ENCODE measurements at places on chromosomes 12 and 14. TPM values are rescaled to one million over a fixed set of nuclear protein-coding genes. Genes with fewer than 3 reads are reported as not detected.

The NRXN3 gene
- 2.3 TPM for polyA plus RNA-seq

The LRRC43 gene
- 1.1 TPM for polyA plus RNA-seq

The GNPTAB gene
- polyA plus RNA-seq = 13.6 TPM

The TMEM179 gene
- 3.0 TPM for polyA plus RNA-seq

The NELL2 gene
- 50.8 TPM for polyA plus RNA-seq

The CPM gene
- polyA plus RNA-seq = 0.45 TPM

The DBX2 gene
- 0.01 TPM for polyA plus RNA-seq

The KRT3 gene
- not detected for polyA plus RNA-seq

The NR1H4 gene
- polyA plus RNA-seq = 139 TPM

The TMEM52B gene
- 0.10 TPM for polyA plus RNA-seq

The FANCM gene
- 2.4 TPM for polyA plus RNA-seq

The ADGRD1 gene
- 9.3 TPM for polyA plus RNA-seq

The OXA1L gene
- 115 TPM for polyA plus RNA-seq

The DHRS2 gene
- polyA plus RNA-seq = 1.1 TPM

The RFX4 gene
- polyA plus RNA-seq = not detected

The EDDM3A gene
- polyA plus RNA-seq = not detected

- peak; percentile 71 for DNase-seq
Measured at GRCh38 chr14:58637391-58638230, at the start of gene DACT1. Gene DACT1 (plus strand): TSS chr14:58637962. CDS start chr14:58638203, 241 bp downstream.

GRCh38 chr14:78188882-78189281 is 18.7 kb downstream of the NRXN3 start:
- DNase-seq = no peak

DNA sequence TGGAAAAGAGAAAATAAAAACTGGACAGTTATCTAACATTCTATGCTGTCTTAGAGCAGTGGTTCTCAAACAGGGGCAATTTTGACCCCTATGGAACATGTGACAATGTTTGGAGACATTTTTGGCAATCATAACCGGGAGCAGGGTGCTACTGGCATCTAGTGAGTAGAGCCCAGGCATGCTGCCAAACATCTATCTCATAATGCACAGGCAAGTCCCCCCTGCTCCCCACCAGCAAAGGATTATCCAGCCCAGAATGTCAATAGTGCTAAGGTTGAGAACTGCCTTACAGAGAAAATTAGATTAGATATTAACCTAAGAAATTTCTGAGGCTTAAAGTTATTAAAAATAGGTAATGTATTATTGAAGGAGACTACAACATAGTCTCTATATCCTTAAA is 22.9 kb upstream of the CATSPERB start:
- peak; percentile 61 for DNase-seq

- DNase-seq = no peak
Measured at GRCh38 chr12:113019025-113019424, 37.5 kb upstream of the DTX1 start.

DNA sequence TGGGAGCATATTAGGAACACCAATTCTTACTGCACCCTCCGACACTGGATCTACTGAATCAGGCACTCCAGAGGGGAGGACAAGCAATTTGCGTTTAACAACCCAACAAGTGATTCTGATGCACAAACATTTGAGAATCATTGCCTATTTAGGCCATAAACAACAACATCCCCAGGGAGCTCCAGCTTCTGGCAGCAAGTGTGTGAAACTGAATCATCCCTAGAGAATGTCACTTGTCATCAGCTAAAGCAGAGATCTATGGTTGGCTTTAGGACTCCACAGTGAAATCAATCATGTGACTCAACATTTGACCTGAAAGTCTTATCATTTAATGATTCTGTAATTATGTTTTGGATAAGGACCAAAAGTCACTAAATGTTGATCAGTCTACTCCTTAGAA is 505.0 kb upstream of the FLRT2 start:
- no peak for DNase-seq

DNA sequence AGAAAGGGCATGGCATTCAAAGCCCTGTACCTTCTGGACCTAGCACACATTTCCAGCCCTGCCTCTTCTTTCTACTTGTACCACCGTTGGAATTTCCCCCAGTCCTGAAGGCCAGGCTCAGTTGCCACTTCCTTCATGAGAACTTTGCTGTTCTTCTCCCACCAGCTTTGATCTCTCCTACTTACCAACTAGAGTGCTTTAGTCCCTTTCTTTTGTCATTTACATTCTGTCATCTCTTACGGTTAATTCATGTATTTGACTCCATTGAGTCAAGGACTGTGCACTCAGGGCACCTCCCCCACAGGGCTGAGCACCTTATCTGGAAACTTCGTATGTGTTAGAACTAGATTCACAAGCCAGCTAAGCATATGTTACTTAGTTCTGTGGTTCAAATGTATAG is 26.3 kb downstream of the BICDL1 start:
- DNase-seq = no peak

- DNase-seq = no peak
Measured at GRCh38 chr14:32472512-32473463, 143.7 kb downstream of the AKAP6 start.

GRCh38 chr14:99410019-99410418 is 70.6 kb downstream of the SETD3 start:
- DNase-seq = no peak

- peak; percentile 17 for DNase-seq
Measured at GRCh38 chr12:13573698-13574321, 377.3 kb downstream of the EMP1 start.

GRCh38 chr12:118404876-118405521 is 28.6 kb downstream of the SUDS3 start:
- peak; percentile 69 for DNase-seq

GRCh38 chr12:124633365-124634362 is 66.3 kb upstream of the NCOR2 start:
- no peak for DNase-seq

- DNase-seq = peak; percentile 75
Measured at GRCh38 chr12:6198051-6198450, 2.1 kb upstream of the CD9 start.

GRCh38 chr12:116714175-116714574 is 23.7 kb downstream of the SPRING1 start:
- no peak for DNase-seq

- DNase-seq = no peak
Measured at GRCh38 chr14:30808576-30808975, 65.8 kb upstream of the COCH start.

GRCh38 chr12:29970501-29970900 is 186.8 kb upstream of the TMTC1 start:
- DNase-seq = no peak

GRCh38 chr14:33068626-33069025 is 129.9 kb downstream of the NPAS3 start:
- no peak for DNase-seq

GRCh38 chr12:29883941-29884554 is 100.3 kb upstream of the TMTC1 start:
- DNase-seq = no peak

DNA sequence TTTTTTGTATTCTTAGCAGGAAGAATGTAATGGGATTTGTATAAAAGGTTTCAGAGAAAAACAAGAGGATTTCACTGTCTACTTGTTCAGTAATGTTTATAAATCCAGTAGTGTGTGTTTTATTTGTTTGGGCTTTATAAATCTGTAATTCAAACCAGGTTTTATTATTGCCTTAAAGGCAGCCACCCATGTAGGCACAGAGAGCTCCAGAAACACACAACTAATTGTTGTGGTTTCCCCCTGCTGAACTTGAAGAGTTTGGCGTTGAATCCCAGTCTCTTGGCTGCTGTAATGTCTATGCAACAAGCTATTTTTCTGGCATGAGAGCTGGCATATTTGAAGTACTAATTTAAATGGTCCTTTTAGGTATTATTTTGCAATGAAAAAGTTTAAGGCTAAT is 63.4 kb upstream of the SLCO1C1 start:
- no peak for DNase-seq

GRCh38 chr12:118061873-118062843 is 1.2 kb upstream of the WSB2 start:
- DNase-seq = peak; percentile 67

DNA sequence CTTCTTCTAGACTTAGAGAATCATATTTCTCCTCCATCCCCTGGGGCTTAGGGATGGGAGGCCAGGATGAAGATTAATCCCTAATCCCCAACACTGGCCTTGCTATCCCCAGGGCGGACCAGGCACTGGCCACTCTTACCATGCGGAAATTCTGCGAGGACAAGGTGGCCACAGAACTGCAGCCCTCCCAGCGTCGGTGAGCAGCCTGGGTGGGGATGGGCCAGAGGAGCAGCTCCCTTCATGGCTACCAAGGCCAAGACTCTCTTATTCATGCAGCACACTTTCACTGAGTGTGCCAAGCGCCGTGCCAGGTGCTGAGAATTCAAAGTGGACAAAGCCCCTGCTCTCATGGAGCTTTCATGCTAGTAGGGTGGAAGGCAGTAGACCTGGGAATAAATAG is 7.0 kb downstream of the TNS2 start:
- no peak for DNase-seq

GRCh38 chr12:49936925-49937324 is 13.6 kb upstream of the AQP2 start:
- DNase-seq = no peak

DNA sequence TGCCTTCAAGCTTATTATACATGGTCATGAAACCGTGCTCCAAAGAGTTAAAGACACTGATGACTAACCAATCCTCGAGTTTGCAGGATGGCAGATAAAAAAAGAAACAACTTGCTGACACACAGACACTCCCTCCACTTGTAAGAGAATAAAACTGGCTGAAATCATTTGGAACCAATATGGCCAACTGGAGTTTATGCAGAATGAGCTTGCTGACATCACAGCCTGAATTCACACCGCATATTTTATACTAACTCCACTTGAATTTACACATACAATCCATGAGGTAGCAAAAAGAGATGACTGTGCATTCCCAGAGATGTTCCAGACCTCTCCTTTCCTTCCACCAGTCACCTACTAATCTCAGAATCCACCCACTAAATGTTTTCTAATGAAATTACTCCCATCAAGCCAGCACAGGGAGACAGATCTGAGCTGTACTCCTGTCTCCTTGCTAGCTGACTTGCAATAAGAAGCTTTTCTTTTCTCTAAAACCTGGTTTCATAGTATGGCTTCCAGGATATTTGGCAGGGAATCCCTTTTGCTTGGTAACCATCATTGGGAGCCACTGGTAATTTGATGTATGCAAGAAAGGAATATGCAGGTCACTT is 15.8 kb upstream of the PTPRR start:
- DNase-seq = no peak

GRCh38 chr14:55505846-55506245 is 65.4 kb upstream of the TBPL2 start:
- no peak for DNase-seq

GRCh38 chr14:44030831-44031383 is 476.2 kb downstream of the FSCB start:
- DNase-seq = no peak

GRCh38 chr14:56284641-56285040 is 166.4 kb downstream of the PELI2 start:
- no peak for DNase-seq

DNA sequence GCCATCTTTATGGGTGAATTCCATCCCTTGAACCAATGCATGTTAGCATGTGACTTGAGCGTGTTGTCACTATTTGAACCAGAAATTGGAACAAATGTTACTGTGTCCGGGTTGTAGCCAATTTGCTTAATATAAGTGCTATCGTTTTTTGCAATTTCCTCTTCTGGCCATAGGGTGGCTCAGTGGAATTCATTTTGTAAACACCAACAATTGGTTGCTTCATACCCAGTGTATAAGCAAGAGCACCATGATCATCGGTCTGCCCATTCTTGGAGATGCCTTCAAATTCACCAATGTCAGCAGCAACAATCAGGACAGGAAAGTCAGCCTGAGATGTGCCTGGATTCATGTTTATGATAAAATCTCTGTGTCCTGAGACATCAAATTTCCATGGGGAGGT is 5.0 kb upstream of the NEDD1 start:
- DNase-seq = no peak

DNA sequence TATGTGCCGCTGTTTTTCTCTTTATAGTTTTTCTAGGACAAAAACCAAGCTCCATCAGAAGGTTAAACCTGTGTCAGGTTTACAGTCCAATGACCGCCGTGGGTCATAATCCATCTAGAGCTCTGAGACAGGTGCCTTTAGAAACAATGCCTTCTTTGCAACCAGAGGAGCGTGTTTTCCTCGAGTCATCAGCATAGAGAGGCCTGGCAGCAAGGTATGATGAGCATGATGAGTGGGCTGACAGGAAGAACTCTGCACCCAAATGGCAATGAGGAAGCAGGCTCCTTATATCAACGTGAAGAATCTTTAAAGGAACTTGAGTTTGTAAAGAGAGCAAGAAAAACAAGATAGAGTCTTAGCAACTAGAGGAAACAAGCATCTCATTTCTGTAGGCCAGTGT is 60.5 kb upstream of the NUDT4 start:
- DNase-seq = peak; percentile 60

DNA sequence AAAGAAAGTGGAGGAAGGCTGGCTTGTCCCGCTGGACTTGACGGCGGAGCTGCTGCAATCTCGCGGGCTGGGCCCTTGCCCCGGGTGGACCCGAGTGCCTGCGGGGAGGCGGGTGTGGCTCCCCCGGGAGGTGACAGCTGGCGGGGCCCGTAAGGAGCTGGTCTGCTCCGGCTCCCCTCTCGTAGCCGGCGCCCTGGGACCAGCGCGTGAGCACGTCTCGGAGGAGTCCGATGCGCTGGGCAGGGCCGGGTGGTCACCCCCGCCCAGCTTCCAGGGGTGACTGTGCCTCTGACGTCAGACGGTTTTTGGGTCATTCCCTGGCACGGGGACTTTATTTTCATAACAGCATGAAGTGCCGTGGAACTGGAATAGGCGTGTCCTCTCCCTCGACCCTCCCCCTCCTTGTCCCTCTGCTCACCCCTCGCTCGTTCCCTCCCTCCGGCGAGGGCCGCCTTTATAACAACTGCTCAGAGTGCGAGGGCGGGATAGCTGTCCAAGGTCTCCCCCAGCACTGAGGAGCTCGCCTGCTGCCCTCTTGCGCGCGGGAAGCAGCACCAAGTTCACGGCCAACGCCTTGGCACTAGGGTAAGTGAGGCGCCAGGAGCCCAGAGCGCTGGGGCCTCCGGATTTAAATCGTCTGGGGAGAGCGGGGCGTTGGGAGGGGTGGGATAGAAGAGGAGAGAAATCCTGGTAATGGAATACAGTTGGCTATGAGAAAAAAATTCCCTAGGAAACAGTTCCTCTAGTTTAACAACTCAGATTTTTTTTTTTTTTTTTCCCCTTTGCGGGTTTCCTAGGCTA is at the start of gene GPRC5A:
GPRC5A (plus strand) TSS at position 483 of the 801 bp plus-strand sequence. CDS start 16,688 bp downstream, outside the sequence.
- peak; percentile 96 for DNase-seq

DNA sequence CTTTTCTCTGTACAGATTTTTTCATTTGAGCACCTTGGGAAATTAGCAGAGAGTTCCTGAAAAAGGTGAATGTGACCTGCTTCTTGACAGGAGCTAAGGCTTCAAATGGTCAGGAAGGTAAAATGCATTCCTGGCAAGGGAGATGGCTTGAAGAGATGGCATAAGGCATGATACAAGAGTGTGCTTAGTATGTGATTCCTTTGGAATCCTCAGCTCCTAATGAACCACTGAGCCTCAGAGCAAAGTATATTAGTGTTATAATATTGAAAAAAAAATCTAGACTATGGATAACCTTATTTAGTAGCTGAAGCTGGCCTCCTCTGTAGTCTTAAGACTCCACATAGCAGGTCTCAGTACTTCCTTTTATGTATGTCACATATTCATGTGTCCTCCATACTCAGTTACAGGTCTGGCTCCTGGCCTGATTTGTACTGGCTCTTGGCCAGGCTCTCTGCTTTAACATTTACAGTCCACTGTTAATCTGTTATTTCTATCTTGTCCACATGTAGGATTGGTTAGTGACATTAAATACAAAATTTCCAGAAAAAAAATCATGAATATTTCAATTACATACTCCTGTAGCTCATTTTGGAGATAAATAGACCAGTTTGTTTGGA is 17.9 kb downstream of the TOGARAM1 start:
- DNase-seq = no peak

Data from small intestine (tissue), 16 donors.